ENCODE measurements at places on chromosomes 6 and 20.
A peak's percentile ranks its signal among the peaks of the same experiment; 100 is the strongest.

DNA sequence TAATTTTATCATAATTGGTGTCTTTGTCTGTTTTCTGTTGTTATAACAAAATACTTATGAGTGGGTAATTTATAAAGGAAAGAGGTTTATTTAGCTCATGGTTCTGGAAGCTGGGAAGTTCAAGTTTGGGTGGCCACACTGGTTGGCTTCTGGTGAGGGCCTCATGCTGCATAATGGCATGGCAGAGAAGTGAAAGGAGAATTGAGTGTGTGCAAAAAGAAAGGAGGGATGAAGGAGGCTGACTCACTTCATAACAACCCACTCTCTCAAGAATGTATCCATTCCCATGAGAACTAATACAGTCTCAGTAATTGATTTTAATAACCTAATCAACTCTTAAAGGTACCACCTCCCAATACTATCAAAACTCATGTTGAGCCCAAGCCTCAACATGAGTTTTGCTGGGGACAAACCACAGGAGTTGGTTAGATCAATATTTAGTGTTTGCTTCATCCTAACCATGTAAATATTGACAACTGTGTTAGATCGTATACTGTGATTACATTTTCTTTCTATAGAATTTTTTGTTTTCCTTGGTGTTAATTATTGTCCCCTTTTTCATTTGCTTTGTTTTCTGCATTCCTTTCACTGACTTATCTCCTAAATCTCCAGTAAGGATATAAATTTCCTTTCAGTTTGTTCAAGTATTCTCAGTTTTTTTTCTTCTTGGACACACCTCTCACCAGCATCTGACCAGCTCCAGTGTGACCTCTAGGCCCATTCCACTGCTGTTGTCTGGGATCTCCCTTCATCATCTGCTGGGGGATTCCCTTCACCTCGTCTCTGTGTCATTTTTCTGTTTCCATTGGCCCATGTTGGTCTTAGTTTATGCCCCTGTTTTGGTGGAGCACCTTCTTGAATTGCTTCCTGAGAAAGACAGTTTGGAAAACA, 54.8 kb upstream of the SCGN start:
- no peak for DNase-seq

- DNase-seq = no peak
Measured at GRCh38 chr6:150282806-150283205, 86.0 kb upstream of the IYD start.

DNA sequence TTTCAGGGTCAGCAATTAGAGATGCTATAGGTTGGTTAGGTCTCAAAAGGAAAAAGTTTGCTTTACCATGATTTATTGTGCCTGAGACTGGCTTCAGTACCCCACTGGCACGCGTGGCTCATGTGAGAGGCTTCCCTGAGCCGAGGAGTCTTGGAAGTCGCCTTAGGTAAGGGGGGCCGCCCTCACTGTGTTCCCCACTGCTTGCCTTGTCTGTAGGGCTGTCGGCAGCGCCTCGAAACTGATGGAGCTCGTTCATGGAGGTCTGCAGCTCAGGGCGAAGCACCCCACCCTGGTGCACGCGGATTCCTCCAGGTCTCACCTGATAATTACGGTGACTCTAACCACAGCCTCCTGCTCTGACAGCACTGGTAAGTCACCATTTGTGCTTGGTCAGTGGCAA, 39.2 kb downstream of the FRMD1 start:
- DNase-seq = no peak

GRCh38 chr6:157756708-157757429, 66.2 kb upstream of the SNX9 start:
- DNase-seq = peak; percentile 82

DNA sequence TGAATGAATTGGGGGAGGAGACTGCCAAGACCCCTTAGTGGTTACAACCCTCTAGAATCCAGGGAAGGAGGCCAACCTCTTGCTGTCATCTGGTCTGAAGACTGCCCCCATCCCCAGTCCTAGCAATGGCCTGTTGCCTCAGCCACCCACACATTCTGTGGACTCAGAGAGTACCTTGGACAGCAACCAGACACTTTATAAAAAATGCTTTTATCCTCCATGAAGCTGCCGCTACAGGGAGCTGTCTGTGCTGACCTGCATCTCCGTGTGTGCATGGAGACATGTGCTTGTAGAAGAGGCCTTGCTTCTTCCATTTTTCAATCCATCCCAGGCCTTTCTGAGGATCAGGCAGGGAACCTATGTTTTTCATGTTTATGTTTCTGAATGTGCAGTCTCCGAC, 15.2 kb downstream of the CDH22 start:
- DNase-seq = peak; percentile 64

- DNase-seq = no peak
Measured at GRCh38 chr6:155036907-155037306, 41.8 kb downstream of the TIAM2 start.

DNA sequence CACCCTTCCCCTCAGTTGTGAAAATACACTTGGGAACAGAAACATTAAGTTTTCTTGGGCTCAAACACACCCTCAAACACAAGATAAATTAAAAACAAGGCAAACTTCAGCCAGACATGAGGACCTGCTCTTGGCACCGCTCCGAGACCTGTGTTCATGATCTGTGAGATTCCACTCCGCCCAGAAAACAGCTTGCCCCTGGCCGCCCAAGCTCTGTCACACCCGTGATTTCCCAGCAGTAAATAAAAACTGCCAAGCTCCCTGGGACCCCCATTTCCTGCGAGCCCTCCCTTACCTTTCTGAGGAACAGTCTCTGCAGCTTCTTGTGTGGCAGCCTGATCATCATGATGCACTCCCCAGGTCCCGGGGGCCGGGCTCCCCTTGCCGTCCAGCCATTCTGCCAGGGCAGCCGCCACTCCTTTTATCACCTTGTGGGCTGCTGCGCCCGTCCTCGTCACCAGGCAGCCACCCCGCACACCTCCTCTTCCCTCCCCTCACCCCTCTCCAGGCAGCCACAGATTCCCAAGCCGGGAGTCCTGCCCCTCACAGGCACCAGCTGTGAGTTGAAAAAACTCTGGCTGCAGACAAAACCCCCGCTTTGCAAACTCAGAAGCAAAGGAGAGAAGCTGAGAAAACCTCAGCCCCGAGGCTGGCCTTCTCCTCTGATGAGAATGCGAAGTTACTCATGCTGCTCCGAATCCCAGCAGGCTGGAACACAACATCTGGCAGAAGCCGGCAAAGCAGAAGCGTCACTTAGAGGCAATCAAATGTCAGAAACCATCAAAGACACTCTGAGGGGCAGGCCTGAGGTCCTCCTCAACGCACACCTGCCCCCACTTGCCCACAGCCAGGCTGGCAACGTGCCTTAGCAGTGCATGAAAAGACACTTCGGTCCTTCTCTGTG, 130.4 kb upstream of the RPS6KA2 start:
- DNase-seq = no peak

GRCh38 chr6:94227741-94228140, 808.4 kb upstream of the EPHA7 start:
- DNase-seq = no peak

GRCh38 chr6:125718109-125718508, 31.3 kb upstream of the HEY2 start:
- no peak for DNase-seq

- DNase-seq = no peak
Measured at GRCh38 chr6:155378724-155379123, 64.4 kb upstream of the TFB1M start.

DNA sequence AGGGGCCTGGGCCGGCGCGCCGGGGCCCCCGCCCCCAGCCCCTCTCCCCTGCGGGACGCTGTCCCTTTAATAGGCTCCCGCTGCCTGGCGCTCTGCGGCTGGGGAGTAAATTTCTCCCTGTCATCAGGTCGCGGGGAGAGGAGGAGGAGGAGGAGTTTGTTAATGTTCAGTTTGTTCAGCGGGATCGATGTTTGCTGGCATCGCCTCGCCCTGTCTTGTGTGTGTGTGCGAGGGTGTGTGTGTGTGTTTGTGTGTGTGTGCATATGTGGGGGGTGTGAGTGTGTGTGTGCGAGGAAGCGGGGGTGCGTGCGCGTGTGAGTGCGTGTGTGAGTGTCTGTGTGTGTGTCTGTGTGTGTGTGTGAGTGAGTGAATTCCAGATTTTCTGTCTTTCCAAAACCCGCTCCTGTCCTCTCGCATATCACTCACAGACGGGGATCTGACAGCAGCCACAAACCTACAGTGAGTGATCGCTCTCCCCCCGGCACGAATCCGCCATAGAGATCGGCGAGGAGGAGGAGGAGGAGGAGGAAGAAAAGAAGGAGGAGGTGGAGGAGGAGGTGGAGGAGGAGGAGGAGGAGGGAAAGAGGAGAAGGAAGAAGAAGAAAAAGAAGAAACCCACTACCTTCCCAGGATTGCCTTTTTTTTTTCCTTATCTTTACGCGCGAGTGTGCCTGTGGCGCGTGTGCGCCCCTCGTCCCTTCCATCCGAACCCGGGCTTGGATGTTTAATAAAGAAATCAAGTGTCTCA, at the start of gene TSHZ2:
TSS of gene TSHZ2 (plus strand) at position 169 of the 748 bp plus-strand sequence. CDS start 936 bp downstream, outside the sequence.
- no peak for DNase-seq

GRCh38 chr6:162636167-162636566, 91.4 kb downstream of the PRKN start:
- DNase-seq = no peak

DNA sequence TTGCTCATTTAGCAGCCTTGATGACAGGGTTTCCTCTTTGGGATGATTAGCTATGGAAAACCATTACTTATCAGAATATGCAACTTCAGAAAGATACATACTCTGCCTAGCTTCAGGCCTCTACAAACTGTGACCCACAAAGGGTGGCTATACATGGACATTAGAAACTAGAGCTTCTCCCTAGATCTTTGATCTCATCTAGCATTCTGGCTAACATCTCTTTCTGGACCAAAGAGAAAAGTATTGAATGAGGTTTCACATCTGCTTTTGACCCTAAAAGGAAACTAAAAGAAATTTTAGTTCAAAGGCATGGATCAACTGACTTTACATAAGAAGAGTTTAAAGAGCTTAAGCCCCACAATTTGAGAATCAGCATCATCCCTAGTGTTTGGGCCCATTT, 12.4 kb upstream of the HMGN3 start:
- DNase-seq = no peak

DNA sequence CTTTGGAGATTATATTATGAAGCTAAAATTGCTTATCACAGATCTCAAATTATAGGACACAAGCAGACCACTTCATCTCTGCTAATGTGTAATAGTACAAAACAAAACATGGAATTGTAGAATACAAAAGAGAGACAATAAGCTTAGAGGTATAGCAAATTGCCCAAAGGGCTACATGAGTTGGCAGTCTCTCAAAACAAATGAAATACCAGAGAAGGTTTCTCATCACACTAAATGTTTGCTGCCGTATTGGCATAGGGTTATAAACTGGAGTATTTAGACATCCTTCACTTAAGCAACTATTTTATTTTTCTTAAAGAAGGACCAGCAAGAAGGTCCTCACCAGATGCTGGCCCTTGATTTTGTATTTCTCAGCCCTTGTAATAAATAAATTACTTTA, 5.9 kb upstream of the EYA4 start:
- no peak for DNase-seq

DNA sequence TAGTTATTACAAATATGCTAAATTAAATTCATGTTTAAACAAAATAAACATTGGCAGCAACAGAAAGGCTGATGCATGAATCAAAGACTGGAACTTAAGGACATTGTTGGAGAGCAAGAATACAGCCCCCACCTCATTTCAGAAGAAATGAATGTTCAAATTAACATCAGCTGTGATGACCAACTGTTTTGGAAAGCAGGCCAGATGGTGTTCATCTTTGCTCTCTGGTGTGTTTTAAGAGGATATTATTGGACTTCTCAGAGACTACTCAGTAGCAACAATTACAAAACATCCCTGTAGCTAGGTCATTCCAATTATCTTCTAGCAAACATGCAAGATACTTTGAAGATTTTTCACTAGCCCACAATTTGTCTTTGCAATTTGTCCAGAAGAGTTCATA, 118.6 kb upstream of the DOK5 start:
- DNase-seq = no peak

DNA sequence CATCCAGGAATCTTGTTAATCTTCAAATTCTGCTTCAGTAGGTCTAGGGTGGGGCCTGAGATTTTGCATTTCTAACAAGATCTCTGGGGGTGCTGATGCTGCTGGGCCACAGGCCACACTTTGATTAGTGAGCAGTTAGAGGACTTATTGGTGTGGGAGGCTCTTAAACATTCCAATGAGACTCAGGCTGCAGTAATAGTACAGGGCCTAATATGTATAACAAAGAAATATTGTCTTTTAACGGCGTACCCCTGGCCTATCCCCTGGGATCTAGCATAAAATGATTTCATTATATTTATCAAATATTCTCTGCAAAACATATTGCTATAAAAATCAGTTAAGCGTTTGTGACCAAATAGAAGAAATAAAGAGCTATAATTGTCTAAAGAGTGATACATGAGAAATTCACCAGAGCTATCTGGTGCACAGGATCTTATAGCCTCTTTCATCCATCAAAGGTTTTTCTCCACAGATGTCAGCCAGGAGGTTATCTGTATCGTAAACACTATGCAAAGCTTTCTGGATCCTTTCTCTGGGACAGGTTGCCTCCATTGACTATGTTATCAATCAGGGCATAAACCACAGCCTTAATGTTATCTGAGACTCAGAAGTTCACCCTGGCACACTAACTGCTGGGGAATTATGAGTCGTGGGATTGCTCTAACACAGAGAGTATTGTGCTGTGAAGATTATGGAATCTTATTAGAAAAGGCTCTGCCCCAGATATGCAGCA, 488.5 kb upstream of the MAP3K7 start:
- DNase-seq = no peak

DNA sequence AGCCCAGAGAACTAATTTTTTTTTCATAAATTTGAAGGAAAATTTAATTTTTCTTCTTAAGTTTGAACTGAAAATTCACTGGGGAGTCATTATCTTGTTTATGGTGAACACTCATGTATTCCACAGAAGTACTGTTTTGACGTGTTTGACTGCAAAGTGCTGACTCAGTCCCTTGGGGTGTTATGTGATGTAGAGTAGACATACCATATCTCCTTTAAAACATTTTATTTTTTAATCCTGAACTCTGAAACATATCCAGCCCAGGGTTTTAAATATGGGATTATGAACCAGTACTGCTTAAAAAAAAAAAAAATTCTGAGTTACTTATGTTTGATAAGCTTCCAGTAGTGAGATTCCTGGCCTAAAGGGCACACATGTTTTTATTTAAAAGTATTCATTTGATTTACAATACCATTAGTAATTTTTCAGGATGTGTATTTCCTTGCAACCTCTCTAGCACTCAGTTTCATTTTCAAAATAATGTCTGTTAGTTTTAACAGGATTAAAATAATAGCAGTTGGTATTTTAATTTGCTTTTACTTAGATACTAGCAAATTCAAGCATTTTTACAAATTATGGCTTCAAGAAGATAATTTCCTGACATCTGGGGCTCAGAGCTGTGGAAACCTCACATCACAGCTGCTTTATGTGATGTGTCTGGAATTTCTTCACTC, 81.7 kb upstream of the PDE10A start:
- no peak for DNase-seq

DNA sequence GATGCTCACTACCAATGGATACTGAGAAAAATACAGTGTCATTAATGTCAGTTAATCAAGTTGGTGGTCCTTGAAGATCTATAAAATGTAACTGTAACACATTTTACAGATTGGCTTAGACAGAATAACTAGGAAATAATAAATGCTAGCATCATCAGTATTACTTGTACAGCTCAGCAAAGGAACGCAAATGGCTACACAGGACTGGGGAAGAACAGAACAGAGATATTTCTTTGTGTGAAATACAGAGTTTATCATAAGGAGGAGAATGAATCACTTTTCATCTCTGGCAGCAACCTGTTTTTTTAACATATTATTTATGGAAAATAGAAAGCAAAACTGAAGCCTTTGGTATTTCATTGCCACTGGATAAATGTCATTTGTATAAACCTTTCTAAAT, 8.2 kb upstream of the QKI start:
- no peak for DNase-seq

GRCh38 chr6:30816791-30817739, 67.3 kb upstream of the DDR1 start:
- no peak for DNase-seq

- DNase-seq = no peak
Measured at GRCh38 chr6:73832313-73832712, 136.3 kb downstream of the CD109 start.
